ENCODE measurements at places on chromosomes 4 and X. TPM values are rescaled to one million over a fixed set of nuclear protein-coding genes. Genes with fewer than 3 reads are reported as not detected.

MTNR1A gene
- not detected for total RNA-seq

PAGE2 gene
- not detected for total RNA-seq

PPBP gene
- 0.32 TPM for total RNA-seq

GRCh38 chr4:77344784-77345183 lies 187.8 kb downstream of the CCNG2 start:
- no peak for DNase-seq

DNA sequence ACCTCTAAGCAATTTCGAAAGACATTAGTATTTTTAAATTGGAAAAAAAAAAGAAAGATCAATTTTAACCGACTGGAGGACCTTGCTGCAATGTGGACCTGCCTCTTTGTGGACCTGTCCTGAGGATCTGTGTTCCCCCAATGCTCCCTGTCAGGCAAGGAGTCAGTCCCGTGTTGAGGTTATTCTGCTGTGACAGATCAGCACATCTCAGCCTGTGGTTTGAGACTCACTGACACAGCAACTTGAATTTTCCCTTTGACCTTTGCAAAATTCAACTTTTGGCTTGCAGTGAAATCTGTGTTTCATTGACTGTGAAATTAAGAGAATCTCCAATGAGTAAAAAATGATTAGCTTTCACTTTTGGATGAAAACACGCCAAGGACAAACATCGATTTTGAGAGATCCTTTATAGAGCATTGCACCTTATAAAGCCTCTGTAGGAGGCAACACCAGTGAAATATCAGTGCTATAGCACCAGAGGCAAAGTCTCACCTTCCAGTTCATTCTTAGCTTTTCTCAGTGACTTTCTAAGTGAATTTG lies 186.9 kb downstream of the GPAT3 start:
- DNase-seq = no peak

DNA sequence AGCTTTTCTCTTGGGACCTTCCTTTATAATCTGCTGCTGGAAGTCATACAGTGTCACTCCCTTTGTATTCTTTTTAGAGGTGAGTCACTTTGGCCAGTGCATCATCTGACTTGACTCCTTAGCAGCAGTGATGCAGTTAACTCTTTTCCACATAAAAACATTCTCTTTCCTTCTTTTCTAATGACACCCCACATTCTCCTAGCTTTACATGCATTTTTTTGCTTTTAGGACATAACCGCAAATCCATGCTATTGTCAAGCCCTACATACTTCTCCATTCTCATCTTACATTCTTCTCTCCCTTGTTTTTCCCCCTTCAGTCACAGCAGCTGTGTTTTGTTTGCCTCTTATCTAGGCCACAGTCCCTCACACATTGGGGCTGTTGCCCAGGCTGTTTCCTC lies 55.1 kb downstream of the ZNF330 start:
- no peak for DNase-seq

DNA sequence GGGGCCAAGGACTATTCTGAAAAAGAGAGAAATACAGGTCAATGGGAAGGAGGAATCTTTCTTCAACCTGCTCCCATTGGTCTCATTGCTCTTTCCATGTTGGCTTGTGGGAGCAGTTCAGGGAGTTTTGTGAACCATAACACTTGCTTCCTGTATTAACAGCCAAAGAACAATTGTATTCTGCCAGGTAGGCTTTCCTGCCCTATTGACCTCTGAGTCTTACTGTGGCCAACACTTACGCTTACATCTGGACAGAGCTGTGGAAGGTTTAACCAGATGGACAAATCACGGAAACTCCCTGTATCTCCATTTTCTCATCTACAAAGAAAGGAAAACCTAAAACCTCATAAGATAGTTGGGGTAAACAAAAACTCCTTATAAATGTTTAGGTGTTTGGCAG lies 30.7 kb downstream of the MID1IP1 start:
- DNase-seq = no peak

All from activated B cell treated with CpG ODN at 0.5 μM for 24 hours (primary cell).